ENCODE measurements at places on chromosomes 4 and X. TPM values are rescaled to one million over a fixed set of nuclear protein-coding genes. Genes with fewer than 3 reads are reported as not detected.
A peak's percentile ranks its signal among the peaks of the same experiment; 100 is the strongest.

- H3K4me3 ChIP-seq, result no peak overlapping the region
- H3K27ac ChIP-seq, result no peak overlapping the region
- H3K4me1 ChIP-seq, result no peaks in the 10 kb centered on the region
- H3K36me3 ChIP-seq, result no peaks in the 10 kb centered on the region
Observed at GRCh38 chr4:1094336-1094690, 19.1 kb downstream of the RNF212 start.

- H3K36me3 ChIP-seq, result no peaks in the 10 kb centered on the region
- no peak for DNase-seq
- no peak overlapping the region for H3K4me3 ChIP-seq
- H3K4me1 ChIP-seq, result no peaks in the 10 kb centered on the region
- H3K27me3 ChIP-seq, result no peaks in the 10 kb centered on the region
Observed at GRCh38 chr4:112664611-112665010, 27.7 kb downstream of the LARP7 start.

GRCh38 chrX:136954930-136955329 lies 74.4 kb upstream of the RBMX start:
- H3K4me1 ChIP-seq, result no peaks in the 10 kb centered on the region
- H3K27ac ChIP-seq, result no peak overlapping the region
- no peaks in the 10 kb centered on the region for H3K27me3 ChIP-seq
- no peak for DNase-seq

- H3K4me1 ChIP-seq, result peaks cover 3% of the 10 kb centered on the region
- no peak for DNase-seq
- H3K4me3 ChIP-seq, result no peak overlapping the region
- H3K27ac ChIP-seq, result no peak overlapping the region
- no peaks in the 10 kb centered on the region for H3K27me3 ChIP-seq
Observed at GRCh38 chrX:45801554-45801953, 600.9 kb upstream of the DIPK2B start.

GRCh38 chr4:168710353-168710946 lies 213.6 kb downstream of the PALLD start:
- no peaks in the 10 kb centered on the region for H3K36me3 ChIP-seq
- no peak for DNase-seq
- no peaks in the 10 kb centered on the region for H3K27me3 ChIP-seq
- peaks cover 5% of the 10 kb centered on the region for H3K4me1 ChIP-seq
- H3K27ac ChIP-seq, result no peak overlapping the region

DNA sequence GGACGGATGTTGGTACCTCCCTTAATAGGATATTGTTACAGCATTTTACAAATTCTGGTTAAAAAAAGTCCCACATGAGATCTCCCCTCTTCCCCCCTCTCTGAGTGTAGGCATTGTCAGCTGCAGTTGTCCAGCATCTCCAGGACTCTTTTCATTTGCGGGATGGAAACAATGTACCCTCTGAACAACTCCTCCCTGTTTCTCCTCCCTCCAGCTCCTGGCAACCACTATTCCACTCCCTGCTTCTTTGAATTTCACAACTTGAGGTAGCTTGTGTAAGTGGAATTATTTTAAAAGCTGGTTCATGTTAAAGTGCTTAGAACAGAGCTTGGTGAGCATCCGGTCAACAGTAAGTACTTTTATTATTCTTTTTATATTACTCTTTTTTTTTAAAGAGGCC lies 69.8 kb downstream of the TBL1X start:
- DNase-seq, result no peak
- no peaks in the 10 kb centered on the region for H3K27me3 ChIP-seq
- no peak overlapping the region for H3K4me3 ChIP-seq
- peaks cover 28% of the 10 kb centered on the region for H3K4me1 ChIP-seq
- H3K27ac ChIP-seq, result no peak overlapping the region

GRCh38 chr4:139556071-139556723 lies at the start of gene SETD7:
Gene SETD7, minus strand, starts transcription at chr4:139556219. Its CDS starts 82 bp downstream, at chr4:139556137.
- H3K27ac ChIP-seq, result peak within 1 kb of the TSS; percentile 93
- H3K4me3 ChIP-seq, result peak within 1 kb of the TSS; percentile 78
- DNase-seq, result no peak
- no peaks in the 10 kb centered on the region for H3K36me3 ChIP-seq
- peaks cover 24% of the 10 kb centered on the region for H3K4me1 ChIP-seq

GRCh38 chr4:3196670-3197359 lies 52.1 kb upstream of the MSANTD1 start:
- DNase-seq, result no peak
- peaks cover 17% of the 10 kb centered on the region for H3K4me1 ChIP-seq
- H3K36me3 ChIP-seq, result peaks cover 31% of the 10 kb centered on the region
- H3K27me3 ChIP-seq, result no peaks in the 10 kb centered on the region
- no peak overlapping the region for H3K4me3 ChIP-seq

The PLP2 gene
- 36.6 TPM for total RNA-seq

The NHSL2 gene
- 0.80 TPM for total RNA-seq

The SMR3B gene
- not detected for total RNA-seq

The FAM9B gene
- 0.05 TPM for total RNA-seq

The F8A3 gene
- 0.38 TPM for total RNA-seq

The SEL1L3 gene
- 6.8 TPM for total RNA-seq
